Stimulated activated CD8-positive, alpha-beta memory T cell treated with anti-CD3 and anti-CD28 coated beads, Interleukin-2, amount 100 ng/mL, for 48 hours (primary cell): ENCODE measurements at places on chromosomes 7 and 10.

DNA sequence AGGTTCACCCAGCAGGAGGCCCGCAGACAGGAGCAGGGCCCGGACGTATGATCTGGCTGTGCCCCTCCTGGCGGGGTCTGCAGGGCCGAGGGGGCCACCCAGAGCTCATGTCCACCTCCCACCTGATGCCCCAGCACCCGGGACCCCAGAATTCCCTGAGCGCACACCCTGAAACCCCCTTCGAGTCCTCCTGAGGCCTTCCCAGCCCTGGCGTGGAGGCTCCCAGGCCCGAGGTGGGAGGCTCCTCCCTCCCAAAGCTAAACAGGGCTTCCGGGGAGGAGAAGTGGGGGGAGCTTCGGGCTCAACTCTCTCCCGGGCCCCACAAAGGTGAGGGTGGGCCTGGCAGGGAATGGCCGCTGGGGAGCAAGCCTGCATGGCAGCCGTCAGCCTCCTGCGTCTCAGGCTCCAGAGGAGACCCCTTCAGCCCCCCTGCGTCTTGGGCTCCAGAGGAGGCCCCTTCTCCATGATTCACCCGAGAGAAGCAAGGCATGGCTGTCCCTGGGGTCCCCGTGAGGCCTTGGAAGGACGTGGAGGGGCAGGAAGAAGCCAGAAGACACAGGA, 30.2 kb downstream of the MICALL2 start:
- DNase-seq = no peak

GRCh38 chr7:99184532-99185218, 23.2 kb downstream of the KPNA7 start:
- DNase-seq = no peak

GRCh38 chr10:3980660-3981059, 195.7 kb upstream of the KLF6 start:
- DNase-seq = no peak

- DNase-seq = no peak
Measured at GRCh38 chr10:126963354-126963753, 58.1 kb downstream of the DOCK1 start.

- DNase-seq = no peak
Measured at GRCh38 chr10:121414366-121415062, 183.7 kb downstream of the FGFR2 start.
